ENCODE measurements at places on chromosomes 5 and 9.

DNA sequence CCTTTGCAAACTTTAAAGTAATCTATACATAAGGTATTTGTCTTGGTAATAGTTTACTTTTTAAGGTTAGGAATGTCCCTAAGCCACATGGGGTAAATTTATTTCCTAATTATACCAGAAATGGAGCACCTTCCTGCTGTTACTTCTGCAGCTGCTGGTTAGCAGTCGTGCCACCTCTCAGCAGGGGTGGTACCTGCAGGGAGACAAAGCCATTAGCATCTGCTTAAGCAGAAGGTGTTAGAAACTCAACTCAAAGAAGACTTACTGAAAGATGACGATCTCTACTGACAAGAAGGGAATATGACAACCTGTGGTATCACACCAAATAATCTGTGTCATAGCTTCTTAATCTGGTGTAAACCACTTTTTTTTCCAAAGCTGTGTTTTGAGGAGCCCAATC lies 173.7 kb downstream of the BRINP1 start:
- no peak for DNase-seq

DNA sequence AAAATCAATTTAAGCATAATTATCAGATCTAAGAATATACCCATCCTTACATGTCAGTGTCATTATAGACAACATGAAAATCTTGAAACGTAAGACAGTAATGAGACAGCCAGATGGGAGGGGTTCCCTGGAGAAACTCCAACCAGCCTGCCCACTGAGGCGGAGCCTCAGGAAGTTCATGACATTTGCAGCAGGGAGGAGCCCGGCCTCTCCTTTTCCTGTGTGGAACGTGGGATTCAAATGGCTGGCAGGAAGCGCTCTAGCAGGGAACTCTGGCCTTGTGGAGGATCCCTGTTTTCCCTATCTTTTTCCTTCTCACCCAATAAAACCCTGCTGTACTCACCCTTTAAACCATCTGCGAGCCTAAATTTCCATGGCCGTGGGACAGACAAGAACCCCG lies 176.6 kb upstream of the KCNN2 start:
- DNase-seq = no peak

DNA sequence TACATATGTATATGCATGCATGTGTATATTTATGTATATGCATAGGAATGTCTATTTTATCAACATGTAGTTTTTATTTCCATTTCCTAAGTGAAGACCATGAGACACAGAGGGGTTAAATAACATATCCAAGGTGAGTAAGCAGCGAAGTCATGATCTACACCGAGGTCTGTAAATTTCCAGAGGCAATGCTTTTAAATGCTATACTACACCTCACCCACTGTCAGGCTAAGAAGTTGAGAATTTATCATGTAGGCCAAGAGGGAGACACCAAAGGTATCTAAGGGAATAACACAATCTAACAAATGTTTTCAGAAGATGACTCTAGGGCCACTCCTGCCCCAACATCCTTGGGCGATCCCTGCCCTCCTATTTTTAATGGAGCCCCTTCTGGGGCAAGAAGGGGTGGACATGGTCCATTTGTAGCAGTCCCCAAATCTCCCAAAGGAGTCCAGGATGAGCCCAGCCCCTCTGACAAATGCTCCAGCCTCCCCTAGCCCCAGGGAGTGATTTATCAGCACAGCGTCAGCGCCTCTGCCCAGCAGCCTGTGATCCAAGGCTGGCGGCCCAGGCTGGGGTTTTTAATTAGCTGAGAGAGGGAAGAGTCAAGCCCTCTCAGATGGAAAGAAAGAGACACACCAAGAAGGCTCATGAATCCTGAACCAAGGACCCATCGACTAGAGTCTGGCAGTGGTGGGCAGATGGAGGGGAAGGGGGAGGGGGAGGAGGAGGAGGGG lies 339.9 kb downstream of the ASTN2 start:
- DNase-seq = no peak

- DNase-seq = no peak
These were observed 130.8 kb upstream of the STC2 start for GRCh38 chr5:173458828-173459609.

DNA sequence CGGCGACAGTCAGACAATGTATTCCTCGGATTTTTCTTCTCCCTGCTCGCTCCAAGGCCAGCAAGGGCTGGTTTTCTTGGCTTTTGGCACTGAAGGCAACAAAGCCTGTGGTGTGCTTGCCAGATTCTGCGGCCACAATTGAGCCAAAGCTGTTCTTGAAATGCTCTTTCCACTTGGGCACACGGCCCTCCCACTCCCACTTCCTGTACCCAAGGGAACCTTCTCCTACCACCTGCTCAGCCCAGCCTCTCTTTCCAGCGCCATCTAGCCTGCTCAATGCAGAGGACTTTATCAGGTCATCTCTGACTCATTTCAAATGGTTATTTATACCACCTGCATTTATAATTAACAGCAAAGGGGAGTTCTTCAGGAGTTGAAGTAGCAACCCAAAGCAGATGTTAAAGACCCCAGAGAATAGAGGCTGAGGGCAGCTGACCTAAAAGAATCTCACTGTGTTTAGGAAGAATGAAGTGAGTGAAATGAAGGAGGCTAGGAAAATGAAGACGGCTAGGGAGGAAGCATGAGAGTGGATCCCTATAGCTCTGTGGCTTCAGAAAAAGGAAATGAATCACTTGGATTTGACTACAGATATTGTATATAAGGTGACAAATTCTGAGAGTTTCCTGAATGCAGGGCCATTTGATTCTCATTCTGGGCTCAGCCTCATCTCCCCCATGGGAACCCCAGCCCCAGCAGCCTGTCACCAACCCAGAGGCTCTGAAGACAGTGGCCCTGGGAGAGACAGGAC lies 439.0 kb downstream of the ENC1 start:
- no peak for DNase-seq

DNA sequence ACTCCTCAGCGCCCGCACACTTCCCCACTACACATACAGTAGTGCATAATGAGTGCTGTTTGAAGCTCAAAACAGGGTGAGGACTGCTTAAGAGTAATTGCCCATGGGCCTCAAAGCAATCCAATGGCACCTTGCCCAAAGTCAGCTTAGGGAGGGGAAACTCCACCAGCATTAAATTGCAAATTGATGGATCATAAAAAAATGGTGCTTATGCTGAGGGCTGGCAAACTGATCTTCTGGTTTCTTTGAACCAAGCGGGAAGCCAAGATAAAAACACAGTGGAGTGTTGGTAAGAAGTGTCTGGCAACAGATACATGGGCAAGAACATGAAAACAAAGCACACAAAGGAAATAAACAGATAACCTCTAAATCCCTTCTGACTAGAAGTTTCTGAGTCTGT lies 28.0 kb downstream of the TLE1 start:
- no peak for DNase-seq

GRCh38 chr5:18024542-18024941 lies 390.3 kb downstream of the TAF11L14 start:
- no peak for DNase-seq

GRCh38 chr5:168746893-168747640 lies 167.9 kb upstream of the PANK3 start:
- no peak for DNase-seq

DNA sequence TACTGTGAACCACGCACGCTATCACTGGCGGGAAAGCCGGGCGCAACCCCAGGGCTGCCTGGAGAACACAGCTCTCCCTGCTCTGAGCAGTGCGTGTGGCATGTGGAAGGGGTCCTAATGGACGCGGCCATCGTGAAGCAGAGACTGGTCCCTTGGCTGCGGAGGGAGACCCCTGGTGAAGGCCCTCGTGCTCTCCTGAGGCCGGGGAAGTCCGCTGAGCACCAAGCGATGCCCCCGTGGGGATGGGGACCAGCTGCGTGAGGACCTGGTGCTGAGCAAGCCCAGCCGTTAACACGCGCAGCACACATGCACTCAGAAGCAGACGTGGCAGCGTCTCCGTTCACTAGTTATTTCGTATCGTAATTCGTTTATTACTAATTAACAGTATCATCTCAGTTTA lies 24.4 kb downstream of the SLC12A7 start:
- DNase-seq = no peak

GRCh38 chr9:97348871-97349270 lies 41.4 kb downstream of the CCDC180 start:
- no peak for DNase-seq

GRCh38 chr5:88930335-88930734 lies 47.4 kb upstream of the MEF2C start:
- no peak for DNase-seq

GRCh38 chr5:169119288-169120048 lies 181.5 kb downstream of the SLIT3 start:
- no peak for DNase-seq

DNA sequence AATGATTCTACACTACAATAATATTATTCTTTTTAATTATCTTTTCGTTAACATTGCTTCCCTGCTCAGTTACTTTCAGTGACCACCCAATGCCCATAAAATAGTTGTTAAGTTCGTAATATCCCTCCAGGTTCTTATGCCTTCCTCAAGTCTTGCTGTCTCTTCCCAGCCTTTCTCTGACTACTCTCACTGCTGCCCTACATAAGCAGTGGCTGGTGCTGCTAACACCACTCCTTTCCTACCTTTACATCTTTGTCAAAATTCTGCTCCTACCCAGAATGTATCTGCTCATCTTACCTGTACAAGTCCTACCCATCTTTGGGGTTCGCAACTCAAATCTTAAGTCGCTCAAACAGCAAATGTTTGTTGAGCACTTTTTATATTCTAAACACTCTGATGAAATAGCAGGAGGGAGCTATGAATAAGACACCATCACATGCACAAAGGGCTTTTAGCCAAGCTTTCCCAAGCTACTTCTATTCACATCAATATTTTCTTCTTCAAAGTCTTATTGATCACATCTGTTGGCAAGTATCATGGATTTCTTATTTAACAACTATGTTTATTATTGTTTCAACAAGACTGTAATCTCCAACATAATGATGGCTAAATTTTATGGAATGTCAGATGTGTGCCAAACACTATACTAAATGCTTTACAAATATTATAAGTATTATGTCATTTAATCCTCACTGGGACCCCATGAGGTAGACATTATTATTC lies 29.5 kb downstream of the SLC25A46 start:
- DNase-seq = no peak

DNA sequence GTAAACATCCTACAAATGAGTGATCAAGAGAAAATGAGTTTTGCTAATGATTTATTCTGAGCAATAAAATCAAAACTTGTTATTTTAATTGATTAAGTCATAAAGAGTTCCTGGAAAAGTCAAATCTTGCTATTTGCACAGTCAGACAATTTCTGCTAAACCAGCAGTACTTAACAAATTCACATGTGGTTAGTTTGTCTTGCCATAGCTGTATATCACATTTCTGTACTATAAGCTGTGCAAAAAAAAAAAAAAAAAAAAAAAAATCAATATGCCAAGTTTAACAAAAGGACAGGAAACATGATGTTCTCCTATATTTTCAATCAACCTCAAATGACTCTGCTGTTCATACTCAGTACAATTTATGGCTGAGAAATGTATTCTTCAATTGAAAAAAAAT lies 24.9 kb downstream of the POU5F2 start:
- DNase-seq = no peak

GRCh38 chr5:24633715-24634325 lies 11.0 kb downstream of the CDH10 start:
- DNase-seq = peak; percentile 19

DNA sequence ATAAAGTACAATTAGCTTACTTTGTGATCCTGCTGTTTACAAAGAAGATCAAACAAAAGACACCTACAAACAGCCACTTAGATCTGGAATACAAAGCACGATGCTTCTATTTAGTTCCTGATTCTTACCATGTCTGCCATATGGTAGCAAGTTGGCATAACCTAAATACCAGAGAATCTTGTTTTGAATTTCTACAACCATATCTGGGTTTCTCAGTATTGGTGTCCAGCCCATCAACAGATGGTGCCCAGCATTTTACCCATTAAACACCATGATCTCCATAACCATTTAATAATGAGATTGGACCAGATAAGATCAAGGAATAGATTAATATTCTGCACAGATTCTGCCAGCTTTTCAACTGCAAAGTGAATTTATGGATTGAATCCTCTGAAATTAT lies 29.8 kb downstream of the SLC24A2 start:
- DNase-seq = no peak

- DNase-seq = peak; percentile 76
These were observed at the start of gene PTPDC1 for GRCh38 chr9:94084314-94084713. TSS of gene PTPDC1 (plus strand) at chr9:94084464. CDS start at chr9:94084531, 67 bp downstream.

- DNase-seq = no peak
These were observed 11.9 kb downstream of the SPINK6 start for GRCh38 chr5:148214665-148215185.

GRCh38 chr9:89428901-89429890 lies 68.7 kb downstream of the SEMA4D start:
- peak; percentile 51 for DNase-seq

DNA sequence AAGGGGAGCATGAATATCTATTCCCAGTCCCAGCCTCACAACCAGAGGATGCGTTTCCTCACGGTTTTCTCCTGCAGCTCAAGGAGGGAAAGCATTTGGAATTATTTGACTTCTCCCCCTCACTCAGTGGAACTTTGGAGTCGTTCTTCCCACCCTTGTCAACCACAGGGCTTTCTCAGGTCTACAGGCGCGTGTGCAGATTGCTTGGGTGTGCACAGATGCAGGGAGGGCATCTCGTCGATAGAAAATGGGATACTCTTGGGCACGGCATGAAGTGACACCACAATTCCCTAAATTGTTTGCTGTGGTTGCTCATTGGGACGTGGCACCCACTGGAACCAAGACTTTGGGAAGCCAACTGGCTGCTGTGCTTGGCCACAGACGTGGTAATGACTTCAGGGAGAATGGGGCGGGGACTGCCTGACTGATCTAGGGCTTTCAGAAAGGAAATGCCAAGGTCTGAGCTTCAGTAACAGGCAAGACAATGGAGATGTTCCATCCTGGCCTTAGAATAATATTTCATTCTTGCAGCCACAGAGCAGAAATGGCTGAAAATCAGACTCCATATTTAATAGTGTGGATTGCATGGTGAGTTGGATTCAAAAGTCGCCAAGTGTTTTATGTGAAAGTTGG lies 12.2 kb upstream of the OBP2B start:
- DNase-seq = no peak
